MCF 10A (cell line): ENCODE measurements at places on chromosomes 16 and 17. TPM values are rescaled to one million over a fixed set of nuclear protein-coding genes. Genes with fewer than 3 reads are reported as not detected.

Gene NATD1
- 2.3 and 2.5 TPM in 2 replicates for total RNA-seq

Gene TNFSF12
- total RNA-seq = 3.5 and 3.9 TPM in 2 replicates

GRCh38 chr16:11649276-11649675 lies 19.0 kb upstream of the SNN start:
- DNase-seq = no peak

Gene IFT20
- 29.3 and 38.3 TPM in 2 replicates for total RNA-seq

- peak; percentile 100 for DNase-seq
Observed at GRCh38 chr16:53503270-53503923, 388 bp upstream of the AKTIP start.

DNA sequence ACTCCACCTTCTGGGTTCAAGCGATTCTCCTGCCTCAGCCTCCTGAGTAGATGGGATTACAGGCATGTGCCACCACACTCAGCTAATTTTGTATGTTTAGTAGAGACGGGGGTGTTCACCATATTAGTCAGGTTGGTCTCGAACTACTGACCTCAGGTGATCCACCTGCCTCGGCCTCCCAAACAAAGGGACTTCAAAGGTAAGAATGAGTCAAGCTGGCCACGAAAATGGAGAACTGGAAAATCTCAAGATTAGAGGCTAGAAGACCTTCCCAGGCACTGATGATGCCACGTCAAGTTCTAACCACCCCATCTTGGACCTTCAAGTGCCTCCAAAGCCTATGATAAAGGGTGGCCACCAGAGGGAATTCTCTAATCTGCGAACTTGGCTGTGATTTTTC lies 1.3 kb upstream of the CCL15 start:
- no peak for DNase-seq
